ENCODE measurements at places on chromosomes 3 and 15.

- DNase-seq, result no peak
These were observed 203.8 kb downstream of the UACA start for GRCh38 chr15:70559265-70560239.

GRCh38 chr3:133404920-133405319 lies 5.1 kb downstream of the BFSP2 start:
- no peak for DNase-seq

- no peak for DNase-seq
These were observed 39.4 kb downstream of the TPRA1 start for GRCh38 chr3:127551178-127551577.

- DNase-seq, result no peak
These were observed 595.0 kb upstream of the UBE2E2 start for GRCh38 chr3:22608093-22608492.

GRCh38 chr3:2334921-2335320 lies 236.3 kb downstream of the CNTN4 start:
- no peak for DNase-seq

All from Caco-2 (cell line).